ENCODE measurements at places on chromosomes 1 and 21.

DNA sequence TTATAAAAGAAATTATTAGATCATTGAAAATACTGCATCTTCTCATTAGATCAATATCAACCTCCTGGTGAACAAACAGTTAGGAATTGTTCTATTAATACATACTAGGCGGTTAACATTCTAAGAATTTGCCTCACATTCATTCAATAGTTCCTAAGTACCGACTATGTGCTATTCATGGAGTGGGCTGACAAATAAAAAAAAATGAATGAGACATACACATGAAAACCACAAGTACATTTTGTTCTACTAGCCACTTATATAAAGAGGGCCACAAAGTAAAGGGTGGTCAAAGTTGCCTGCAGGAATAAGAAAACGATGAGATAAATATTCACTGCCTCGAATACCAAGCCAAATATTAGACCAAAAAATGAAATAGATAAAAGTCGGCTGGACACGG, 294.4 kb downstream of the SDCCAG8 start:
- no peak for DNase-seq

GRCh38 chr1:214372092-214372491, 91.1 kb downstream of the SMYD2 start:
- DNase-seq = no peak

GRCh38 chr1:211352985-211353515, 26.4 kb downstream of the TRAF5 start:
- peak; percentile 44 for DNase-seq

DNA sequence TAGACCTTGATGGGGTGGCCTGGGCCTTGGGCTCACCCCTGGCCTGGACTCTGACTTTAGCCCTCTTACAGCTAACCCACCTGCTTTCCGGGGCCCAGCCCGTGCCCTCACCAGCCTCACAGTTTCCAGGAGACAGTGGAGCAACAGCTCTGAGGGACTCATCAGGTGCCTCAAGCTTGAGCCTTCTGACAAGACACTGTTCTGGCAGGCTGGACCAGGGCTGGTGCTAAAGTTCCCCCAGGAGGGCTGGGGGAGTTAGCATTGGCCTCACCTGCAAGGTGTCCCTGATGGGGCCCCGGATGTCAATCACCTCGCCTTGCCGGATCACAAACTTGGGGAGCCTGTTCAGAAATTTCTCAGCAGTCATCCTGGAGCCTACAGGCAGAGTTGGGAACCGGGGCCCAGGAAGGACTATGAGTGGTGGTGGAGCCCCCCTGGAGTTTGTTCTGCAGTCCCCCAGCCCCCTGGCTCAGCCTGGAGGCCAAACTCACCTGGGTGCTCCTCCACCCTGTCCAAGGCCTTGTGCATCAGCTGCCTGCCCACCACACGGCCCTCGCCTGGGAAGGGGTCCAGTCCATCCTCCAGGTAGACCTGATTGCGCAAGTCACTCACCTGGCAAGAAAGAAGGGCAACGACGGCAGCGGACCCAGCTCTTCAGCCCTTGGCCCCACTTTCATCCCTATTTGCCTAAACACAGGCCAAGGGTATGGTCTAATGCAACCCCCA, 4.1 kb downstream of the SH3BGRL3 start:
- DNase-seq = no peak
